ENCODE measurements at places on chromosomes 4 and X.

GRCh38 chrX:2618516-2618915, 72.6 kb upstream of the CD99 start:
- DNase-seq = no peak

- DNase-seq = no peak
Observed at GRCh38 chrX:17584248-17584681, 153.0 kb upstream of the SCML1 start.

DNA sequence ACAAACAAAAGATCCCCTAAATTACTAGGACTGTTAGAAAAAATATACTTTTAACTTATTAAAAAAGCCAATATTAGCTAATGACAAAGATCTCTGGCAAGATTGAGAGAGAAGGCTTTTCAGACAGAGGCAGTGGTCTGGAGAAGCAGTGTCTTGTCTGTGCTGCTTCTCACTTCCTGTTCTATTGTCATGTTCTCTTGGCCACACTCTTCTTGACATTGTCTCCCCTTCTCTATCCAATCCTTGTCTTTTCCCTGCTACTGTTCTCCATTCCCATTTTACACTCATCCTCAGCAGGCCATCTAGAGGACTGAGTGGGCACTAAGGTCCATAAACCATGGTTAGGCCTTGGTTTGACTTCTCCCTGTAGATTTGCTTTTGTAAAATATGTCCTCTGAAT, 14.0 kb upstream of the TAPT1 start:
- DNase-seq = no peak

DNA sequence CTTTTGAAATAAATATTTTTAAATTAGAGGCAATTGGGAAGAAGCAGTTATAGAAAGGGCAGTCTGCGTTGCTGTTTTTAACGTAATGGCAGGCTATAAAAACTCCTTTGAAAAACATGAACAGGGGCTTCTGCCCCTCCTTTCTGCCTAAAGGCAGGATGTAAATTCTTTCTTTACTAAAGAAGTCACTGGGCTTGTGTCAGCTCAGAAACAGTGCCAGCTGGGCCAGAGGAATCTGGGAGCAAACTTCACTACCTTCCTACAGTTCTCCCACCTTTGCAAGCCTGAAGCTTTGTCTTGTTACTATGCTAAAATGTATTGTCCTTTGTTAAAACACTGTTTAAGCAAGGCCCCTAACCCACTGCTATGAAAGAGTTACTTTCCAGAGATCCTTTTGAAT, 1664.8 kb downstream of the RPA4 start:
- DNase-seq = no peak

DNA sequence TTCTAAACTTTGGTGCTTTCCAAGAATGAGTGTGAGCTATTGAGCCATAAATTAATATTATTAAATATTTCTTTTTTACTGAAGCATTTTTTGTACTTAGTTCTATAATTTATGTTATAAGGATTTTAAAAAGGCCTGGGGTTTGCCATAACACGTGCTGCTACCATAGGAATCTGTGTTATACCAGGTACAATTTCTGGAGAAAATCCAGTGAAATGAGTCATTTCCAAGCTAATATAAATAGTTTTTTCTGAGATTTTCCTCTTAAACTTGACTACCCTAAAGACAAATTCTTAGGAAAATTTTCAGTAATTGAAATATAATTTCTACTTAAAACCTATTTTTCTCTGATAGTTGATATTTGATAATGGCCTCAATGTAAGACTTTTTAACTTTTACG, 130.8 kb downstream of the TLL1 start:
- no peak for DNase-seq

Measured in smooth muscle cell of the brain vasculature (primary cell).